Activated T-cell treated with anti-CD3 and anti-CD28 coated beads, Interleukin-2, amount 50 U/mL, for 4 hours (primary cell): ENCODE measurements at places on chromosomes 12 and 14. TPM values are rescaled to one million over a fixed set of nuclear protein-coding genes. Genes with fewer than 3 reads are reported as not detected.

The MSRB3 gene
- 0.05 TPM for total RNA-seq

The RPGRIP1 gene
- total RNA-seq, result not detected

The TPPP2 gene
- total RNA-seq, result not detected

The ADAM20 gene
- total RNA-seq, result not detected

The PTCSC3 gene
- not detected for total RNA-seq

The BDKRB1 gene
- not detected for total RNA-seq

The CARMIL3 gene
- total RNA-seq, result 1.8 TPM

The OR6C68 gene
- not detected for total RNA-seq

The A2M gene
- 2.1 TPM for total RNA-seq
